ENCODE measurements at places on chromosomes 7 and 10. TPM values are rescaled to one million over a fixed set of nuclear protein-coding genes. Genes with fewer than 3 reads are reported as not detected.

The SH2D4B gene
- not detected for total RNA-seq

The MKX gene
- 0.96 TPM for total RNA-seq

The COL28A1 gene
- 0.17 TPM for total RNA-seq

The COBL gene
- total RNA-seq: 4.2 TPM

The CYP2C18 gene
- not detected for total RNA-seq

DNA sequence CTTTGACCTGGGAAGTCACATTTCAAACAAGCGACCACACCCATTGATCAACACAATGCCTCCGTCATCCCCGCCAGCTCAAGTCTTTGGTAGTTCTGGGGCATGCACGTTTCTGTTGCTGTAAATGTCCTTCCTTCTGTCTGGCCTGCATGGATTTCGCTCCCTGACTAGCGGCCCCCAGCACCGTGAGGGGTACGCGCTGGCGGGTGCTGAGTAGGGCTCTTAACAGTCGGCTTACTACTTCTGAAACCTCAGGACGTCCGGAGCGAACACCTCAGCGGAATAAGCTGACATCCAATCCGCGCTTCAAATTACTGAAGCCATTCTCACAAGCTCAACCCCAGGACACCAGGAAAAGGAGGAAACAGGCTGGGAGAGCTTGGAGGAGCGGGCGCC is 505 bp downstream of the NUDCD3 start:
- no peak for DNase-seq

DNA sequence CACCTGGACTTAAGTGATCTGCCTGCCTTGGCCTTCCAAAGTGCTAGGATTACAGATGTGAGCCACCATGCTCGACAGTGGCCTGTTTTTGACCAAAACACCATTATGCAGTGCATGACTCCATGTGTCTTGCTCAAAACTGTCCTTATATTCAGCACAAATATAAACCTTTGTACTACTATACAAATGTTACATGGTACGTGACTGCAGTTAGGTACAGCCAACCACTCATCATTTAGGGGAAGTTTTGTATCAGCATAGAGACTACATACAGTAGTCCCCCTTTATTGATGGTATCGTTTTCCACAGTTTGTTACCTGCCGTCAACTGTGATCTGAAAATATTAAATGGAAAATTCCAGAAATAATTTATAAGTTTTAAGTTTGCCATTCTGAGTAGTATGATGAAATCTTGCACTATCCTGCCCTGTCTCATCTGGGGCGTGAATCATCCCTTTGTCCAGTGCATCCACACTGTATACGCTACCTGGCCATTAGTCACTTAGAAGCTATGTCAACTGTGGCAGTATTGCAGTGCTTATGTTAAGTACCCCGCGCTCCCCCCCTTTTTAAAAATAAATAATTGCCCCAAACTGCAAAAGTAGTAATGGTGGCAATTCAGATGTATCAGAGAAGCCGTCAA is 23.3 kb upstream of the ZNF282 start:
- no peak for DNase-seq

GRCh38 chr10:51188008-51188407 is 113.7 kb downstream of the PRKG1 start:
- no peak for DNase-seq

GRCh38 chr10:70845816-70846215 is 30.1 kb downstream of the SGPL1 start:
- no peak for DNase-seq

DNA sequence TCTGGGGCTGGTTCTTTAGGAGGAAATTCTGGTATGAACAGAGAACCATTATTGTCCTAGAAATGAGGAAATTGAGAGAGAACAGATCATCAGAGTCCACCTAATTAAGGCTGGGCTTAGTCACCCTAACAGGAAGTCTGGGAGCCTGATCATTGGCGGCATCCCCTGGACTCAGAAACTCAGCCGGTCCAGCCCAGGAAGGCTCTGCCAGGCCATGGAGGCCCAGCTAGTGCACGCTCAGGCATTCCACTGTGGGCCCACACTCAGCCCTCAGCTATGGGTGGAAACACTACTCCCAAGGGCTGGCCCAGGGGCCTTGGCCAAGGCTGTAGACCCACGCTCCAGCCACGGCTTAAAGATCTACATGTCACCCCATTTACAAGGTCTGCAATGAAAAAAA is 109.2 kb downstream of the PTPN20 start:
- peak; percentile 5 for DNase-seq

DNA sequence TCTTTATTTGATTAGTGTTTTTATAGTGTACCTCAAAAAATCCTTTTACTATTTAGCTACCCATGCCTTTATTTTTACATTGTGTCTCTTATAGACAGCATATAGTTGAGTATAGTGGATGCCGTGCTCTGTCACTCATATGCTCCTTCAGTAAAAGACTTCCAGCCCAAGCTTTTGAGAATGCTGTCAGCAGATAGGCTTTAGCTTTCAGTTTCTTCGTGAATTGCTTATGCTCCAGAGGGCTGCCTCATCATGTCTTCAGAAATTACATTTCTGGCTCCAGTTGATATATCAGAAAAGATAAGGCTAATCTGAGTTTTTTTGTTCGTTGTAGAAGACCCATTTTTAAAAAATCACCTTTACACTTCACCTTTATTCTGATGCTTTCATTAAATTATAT is 332.0 kb downstream of the NXPH1 start:
- no peak for DNase-seq

GRCh38 chr10:7239312-7239985 is 171.4 kb downstream of the SFMBT2 start:
- DNase-seq: no peak

DNA sequence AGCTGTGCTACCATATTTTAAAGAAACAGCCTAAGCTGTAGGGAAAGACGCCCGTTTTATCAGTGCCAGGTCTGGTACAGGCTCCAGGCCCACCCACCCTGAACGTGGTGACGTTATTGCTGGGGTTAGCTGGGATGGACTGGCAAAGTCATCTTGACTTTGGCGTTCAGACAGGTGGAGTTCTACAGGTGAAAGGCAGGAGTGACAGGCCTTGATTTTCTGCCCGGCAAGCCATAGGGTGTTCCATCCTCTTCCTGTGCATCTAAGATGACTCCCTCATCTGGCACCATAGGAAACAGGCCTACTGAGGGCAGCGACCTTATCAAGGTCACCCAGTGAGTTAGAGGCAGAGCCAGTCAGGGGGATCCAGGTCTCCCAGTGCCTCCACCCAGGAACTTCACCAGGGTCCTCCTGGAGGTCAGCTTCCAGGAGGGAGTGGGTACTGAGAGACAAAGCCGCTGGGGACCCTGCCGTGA is 41.6 kb downstream of the HK1 start:
- no peak for DNase-seq

DNA sequence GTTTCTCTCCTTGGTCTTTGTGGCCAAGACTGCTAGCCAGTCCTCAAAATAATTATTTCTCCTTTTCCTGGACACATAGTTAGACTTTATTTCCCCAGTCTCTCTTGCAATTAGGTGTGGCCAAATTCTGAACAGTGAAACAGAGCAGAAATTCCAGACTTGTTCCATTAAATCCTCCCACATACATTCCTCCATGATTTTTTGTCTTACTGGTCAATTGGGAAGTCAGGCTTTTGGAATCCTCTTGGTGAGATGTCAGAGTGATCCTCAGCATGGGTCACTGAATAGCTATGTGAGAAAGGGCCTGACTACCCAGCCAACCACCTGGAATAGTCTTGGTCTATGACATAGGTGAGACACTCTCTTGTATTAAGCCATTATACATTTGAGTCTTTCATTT is 164.2 kb downstream of the DGKI start:
- DNase-seq: no peak

DNA sequence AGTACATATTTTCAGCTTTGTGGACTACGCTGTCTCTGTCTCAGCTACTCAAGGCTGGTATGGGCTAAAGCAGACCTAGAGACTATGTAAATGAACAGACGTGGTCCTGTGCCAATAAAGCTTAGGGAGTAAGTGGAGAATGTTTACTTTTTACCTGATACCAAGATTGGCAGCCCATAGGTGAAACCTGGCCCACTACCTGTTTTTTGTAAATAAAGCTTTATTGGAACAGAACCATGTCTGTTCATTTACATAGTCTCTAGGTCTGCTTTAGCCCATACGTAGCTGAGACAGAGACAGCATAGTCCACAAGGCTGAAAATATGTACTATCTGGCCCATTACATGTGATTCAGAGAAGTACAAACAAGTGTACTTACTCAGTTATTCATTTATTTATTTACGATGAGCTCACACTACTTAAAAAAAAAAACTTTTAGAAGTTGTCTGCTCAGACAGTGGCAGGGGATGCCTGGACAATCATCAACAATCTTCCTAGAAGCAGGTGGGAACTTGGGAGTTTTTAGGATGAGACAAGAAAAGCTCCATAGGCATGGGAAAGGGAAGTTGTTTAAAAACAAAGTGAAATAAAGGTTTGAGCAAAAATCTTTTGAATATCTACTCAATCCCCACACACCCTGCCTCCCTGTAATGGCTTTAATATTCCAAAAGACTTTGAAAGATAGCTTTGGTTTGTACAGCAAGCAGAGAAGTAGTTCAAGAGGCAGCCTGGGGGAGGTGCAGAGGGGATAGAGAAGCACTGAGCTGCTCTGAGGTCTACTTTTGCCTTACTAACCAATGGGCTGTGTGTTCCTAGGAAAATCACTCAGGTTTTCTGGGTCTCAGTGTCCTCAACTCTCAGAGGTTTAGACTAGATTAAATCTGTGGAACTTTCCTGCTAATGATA is 114.4 kb upstream of the AFAP1L2 start:
- no peak for DNase-seq

DNA sequence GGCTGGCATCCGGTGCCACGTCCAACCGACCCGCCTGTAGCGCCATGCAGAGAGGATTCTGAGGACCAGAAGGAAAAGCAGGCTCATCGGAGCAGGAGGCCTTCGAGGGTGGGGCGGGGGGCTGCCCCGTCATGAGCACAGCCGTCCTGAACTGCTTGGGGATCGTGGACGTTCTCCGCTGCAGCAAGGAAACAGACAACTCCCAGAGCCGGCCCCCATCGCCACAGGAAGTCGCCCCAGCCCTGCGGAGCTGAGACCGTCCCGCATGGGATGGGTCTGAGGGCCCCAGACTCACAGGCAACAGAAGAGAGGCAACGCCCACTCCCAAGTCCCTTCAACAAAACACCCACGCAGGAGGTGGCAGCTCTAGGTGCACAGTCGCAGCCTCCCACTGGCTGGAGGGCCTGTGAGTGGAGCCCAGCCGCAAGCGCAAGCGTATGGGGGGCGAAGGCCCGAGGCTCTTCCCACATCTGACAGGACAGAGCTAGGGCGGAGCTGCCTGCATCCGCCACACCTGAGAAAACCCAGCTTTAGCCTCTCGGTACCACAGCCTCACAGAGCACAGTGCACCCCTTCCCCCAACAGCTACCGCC is 64.7 kb upstream of the TNRC18 start:
- DNase-seq: peak; percentile 64

GRCh38 chr7:157685430-157686284 is 348.9 kb downstream of the DNAJB6 start:
- peak; percentile 78 for DNase-seq

DNA sequence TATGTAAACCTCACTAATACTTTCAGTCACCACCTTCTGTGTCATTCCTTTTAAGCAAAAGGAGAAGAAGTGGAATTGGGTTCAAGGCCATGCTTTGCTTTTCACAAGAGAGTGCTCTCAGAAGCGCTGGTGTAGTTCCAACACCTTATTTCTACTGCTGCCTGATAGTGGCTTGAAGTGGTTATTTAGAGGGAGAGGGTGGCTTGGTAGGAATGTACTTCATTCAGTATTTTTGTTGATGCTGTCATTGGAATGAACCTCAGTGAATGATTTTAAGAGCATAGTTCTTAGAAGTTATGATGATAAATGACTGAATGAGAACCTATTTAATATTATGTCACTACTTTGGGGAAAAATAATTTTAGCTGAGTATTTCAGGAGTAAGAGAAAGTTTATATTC is 396.7 kb downstream of the EXOC4 start:
- no peak for DNase-seq

DNA sequence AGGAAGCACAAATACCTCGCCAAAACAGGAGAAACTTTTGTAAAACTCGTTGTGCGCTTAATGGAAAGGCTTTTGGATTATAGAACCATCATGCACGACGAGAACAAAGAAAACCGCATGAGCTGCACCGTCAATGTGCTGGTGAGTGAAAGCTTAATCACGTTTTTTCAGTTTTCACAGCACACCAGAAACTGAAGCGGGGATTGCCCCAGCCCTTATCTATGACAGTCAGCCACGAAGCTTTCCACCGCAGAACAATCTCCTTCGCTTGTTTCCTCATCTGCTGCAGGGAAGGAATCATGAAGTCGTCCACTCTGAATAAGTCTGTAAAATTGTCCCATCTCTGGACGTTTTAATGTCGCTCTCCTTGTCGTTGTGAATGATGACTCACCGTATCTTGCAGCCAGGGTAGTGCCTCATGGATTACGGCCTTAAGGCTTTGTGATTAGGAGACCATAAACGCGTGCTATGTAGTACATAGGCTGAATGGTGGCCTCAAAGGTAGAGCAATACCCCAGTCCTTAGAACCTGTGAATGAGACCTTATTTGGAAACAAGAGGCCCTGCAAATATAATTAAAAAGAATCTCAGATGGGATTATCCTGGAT is 174.9 kb upstream of the NPS start:
- DNase-seq: no peak

- no peak for DNase-seq
Observed at GRCh38 chr7:99699946-99700345, 20.1 kb upstream of the CYP3A5 start.

GRCh38 chr7:44103923-44104859 is at the start of gene AEBP1:
AEBP1 (plus strand) TSS chr7:44104345; CDS start chr7:44104666, 321 bp downstream.
- peak; percentile 97 for DNase-seq

- no peak for DNase-seq
Observed at GRCh38 chr10:71267508-71268240, 51.4 kb upstream of the SLC29A3 start.

DNA sequence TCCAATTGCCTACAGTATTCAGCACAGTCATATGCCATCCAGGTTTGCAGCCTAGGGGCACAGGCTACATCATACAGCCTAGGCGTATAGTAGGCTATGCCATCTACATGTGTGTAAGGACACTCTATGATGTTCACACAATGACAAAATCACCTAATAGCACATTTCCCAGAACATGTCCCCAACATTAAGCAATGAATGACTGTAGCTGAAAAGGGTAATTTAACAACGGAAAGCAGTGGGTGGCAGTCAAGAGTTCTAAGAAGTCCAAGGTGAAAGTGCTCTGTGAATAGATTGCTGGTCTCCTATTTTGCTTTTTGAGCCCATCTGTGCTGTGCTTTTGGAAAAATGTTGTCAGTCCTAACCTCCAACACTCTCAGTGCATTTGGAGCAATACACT is 162.6 kb downstream of the KLF6 start:
- no peak for DNase-seq

Data from H7 (cell line).